ENCODE measurements at places on chromosomes 7 and 10. TPM values are rescaled to one million over a fixed set of nuclear protein-coding genes. Genes with fewer than 3 reads are reported as not detected.

GRCh38 chr10:31583293-31583692 is 264.3 kb downstream of the ZEB1 start:
- no peaks in the 10 kb centered on the region for H3K27me3 ChIP-seq
- no peak for DNase-seq
- H3K36me3 ChIP-seq, result no peaks in the 10 kb centered on the region
- peak overlapping the region; percentile 44 for H3K27ac ChIP-seq
- no peak overlapping the region for H3K4me3 ChIP-seq

Gene CHCHD2
- total RNA-seq, result 475 TPM

- no peak overlapping the region for H3K27ac ChIP-seq
- H3K27me3 ChIP-seq, result no peaks in the 10 kb centered on the region
- no peak for DNase-seq
- no peak overlapping the region for H3K4me3 ChIP-seq
- no peaks in the 10 kb centered on the region for H3K36me3 ChIP-seq
- H3K4me1 ChIP-seq, result no peaks in the 10 kb centered on the region
Observed at GRCh38 chr7:55387062-55387965, 22.2 kb downstream of the LANCL2 start.

DNA sequence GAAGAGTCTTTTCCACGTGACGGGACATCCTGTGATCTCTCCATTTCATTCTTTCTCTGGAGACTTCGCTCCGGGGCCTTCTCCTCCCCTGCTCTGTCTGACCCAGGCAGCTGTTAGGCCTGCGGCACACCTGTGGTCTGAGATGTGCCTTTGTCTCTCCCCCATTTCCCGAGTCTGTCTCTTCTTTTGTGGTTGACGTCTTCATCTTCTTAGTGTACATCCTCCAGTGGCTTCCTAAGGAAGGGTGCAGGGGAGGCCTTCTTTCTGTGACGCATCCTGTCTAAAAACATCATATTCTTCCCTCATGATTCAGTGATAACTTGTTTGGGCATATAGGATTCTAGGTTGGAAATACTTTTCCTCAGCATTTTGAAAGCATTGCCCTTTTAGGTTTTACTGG is 17.2 kb upstream of the ATP6V0E2 start:
- no peaks in the 10 kb centered on the region for H3K27me3 ChIP-seq
- DNase-seq, result no peak
- no peaks in the 10 kb centered on the region for H3K36me3 ChIP-seq
- H3K4me1 ChIP-seq, result peaks cover 20% of the 10 kb centered on the region
- no peak overlapping the region for H3K27ac ChIP-seq

Gene CNTNAP2
- 1.1 TPM for total RNA-seq

DNA sequence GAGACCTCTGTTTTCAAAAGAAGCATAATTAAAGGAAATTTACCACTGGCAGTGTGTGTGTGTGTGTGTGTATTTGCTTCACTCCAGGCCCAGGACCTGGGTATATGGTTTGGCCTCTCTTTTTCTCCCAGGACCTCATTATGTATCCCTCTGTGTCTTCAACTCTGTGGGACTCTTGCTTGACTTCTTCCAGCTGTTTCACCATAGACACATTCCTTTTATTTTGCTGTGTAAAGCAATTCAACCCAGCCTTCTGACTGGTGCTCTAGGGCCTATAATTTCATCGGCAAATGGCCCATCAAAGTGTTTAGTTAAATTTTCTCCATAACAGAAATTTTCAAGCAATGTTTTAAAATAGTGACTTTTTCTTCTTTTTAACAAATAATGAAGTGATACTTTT is 954.3 kb downstream of the CNTNAP2 start:
- H3K27me3 ChIP-seq, result no peaks in the 10 kb centered on the region
- H3K36me3 ChIP-seq, result no peaks in the 10 kb centered on the region
- no peaks in the 10 kb centered on the region for H3K4me1 ChIP-seq
- DNase-seq, result no peak
- H3K4me3 ChIP-seq, result no peak overlapping the region
- no peak overlapping the region for H3K27ac ChIP-seq

DNA sequence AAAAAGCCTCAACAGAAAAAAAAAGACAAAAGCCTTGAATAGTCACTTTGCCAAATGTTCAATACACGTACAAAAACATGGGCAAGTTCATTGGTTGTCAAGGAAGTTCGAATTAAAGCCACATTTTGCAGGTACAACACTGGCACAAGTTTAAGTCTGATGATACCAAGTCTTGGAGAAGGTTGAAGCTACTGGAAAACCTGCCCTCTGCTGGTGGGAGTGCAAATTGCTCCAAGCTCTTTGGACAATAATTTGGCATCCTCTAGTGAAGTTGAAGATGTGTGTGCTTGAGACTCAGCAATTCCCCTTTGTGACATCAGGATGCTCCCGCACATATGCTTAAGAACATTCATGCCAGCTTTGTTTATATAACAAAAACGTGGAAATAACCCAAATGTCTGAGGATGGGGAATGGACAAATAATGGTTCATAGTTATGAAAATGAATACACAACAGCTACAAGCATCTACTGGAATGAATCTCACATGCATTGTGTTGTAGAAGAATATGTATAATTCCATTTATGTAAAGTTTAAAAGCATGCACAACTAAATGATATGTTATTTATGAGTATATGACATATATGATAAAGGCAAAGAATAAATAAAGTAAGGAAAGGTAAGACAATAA is 120.0 kb upstream of the PLPP4 start:
- H3K4me3 ChIP-seq, result no peak overlapping the region
- H3K4me1 ChIP-seq, result no peaks in the 10 kb centered on the region
- no peaks in the 10 kb centered on the region for H3K27me3 ChIP-seq
- DNase-seq, result no peak
- no peak overlapping the region for H3K27ac ChIP-seq

DNA sequence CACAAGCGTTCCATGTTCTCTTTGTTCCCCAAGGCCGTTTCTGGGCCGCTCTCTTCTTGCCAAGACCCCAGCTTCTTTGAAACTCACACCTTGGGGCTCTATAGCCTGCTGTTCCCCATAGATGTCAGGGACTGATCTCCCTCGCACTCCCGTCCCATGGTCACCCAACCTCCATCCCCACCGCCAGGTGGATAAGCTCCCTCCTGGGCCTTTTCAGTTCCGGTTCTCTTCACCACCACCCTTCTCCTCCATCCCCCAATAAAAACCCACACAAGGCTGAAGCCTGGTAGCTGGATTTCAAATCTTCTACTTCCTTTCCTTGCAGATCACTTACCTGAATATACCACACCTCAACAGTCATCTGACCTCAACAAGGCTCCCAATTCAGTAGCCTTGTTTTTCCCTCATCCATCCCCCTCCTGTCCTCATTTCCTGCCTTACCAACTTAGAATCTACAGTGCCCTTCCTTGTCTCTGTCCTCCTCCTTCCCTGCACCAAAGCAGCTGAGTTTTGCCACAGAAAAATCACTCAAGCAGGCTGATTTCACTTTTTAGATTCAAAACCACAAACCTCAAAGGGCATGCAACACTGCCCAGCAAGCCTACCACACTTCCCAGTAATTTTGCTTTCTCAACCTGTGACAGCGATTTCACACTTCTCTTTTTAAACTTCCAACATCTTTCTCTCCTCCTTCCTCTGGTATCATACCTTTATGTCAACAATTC is 7.7 kb downstream of the SLC37A3 start:
- H3K4me3 ChIP-seq, result no peak overlapping the region
- no peaks in the 10 kb centered on the region for H3K4me1 ChIP-seq

Gene ATP6V0E2
- 9.5 TPM for total RNA-seq

DNA sequence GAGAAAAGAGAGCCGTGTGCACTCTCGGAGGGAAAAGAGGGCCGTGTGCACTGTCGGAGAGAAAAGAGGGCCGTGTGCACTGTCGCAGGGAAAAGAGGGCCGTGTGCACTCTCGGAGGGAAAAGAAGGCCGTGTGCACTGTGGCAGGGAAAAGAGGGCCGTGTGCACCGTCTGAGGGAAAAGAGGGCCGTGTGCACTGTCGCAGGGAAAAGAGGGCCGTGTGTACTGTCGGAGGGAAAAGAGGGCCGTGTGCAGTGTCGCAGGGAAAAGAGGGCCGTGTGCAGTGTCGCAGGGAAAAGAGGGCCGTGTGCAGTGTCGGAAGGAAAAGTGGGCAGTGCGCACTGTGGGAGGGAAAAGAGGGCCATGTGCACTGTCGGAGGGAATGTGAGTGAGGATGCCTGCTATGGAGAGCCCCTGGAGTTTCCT is 188.7 kb downstream of the DNAJB6 start:
- H3K27ac ChIP-seq, result no peak overlapping the region
- no peak for DNase-seq
- H3K36me3 ChIP-seq, result no peaks in the 10 kb centered on the region
- H3K27me3 ChIP-seq, result peaks cover 15% of the 10 kb centered on the region
- no peak overlapping the region for H3K4me3 ChIP-seq

GRCh38 chr10:43816351-43817321 is 168.0 kb upstream of the ZNF32 start:
- H3K4me3 ChIP-seq, result no peak overlapping the region
- H3K27ac ChIP-seq, result no peak overlapping the region
- DNase-seq, result no peak
- no peaks in the 10 kb centered on the region for H3K4me1 ChIP-seq
- H3K36me3 ChIP-seq, result no peaks in the 10 kb centered on the region

DNA sequence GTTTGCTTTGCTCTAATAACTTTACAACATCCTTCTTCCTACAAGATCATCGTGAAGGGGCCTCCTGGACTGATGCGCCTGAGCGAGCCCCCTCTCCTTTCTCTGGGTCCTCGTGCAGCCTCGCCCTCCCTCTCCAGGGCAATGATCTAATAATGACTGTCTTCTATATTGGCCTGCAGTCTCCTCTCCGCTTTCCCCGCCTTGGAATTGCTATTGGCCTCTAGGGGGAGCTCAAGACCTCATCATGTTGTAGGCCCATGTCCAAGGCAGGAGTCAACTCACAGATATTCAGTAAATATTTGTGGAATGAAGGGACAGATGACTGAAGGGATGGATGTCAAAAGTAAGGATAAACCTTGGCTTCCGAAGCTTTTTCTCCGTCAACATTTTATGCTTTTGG is 1180.3 kb downstream of the TYW1 start:
- DNase-seq, result no peak
- no peaks in the 10 kb centered on the region for H3K36me3 ChIP-seq
- H3K27ac ChIP-seq, result no peak overlapping the region
- no peak overlapping the region for H3K4me3 ChIP-seq
- H3K27me3 ChIP-seq, result no peaks in the 10 kb centered on the region

Gene AUTS2
- total RNA-seq, result 26.2 TPM

GRCh38 chr10:8295311-8295710 is 240.8 kb downstream of the GATA3 start:
- no peaks in the 10 kb centered on the region for H3K36me3 ChIP-seq
- H3K27me3 ChIP-seq, result no peaks in the 10 kb centered on the region
- H3K4me1 ChIP-seq, result no peaks in the 10 kb centered on the region

Gene GATA3
- total RNA-seq, result 1.3 TPM

GRCh38 chr10:49415846-49416245 is 20.0 kb upstream of the DRGX start:
- H3K27ac ChIP-seq, result no peak overlapping the region
- H3K4me1 ChIP-seq, result peaks cover 21% of the 10 kb centered on the region
- H3K27me3 ChIP-seq, result no peaks in the 10 kb centered on the region

GRCh38 chr7:144437370-144438191 is 34.1 kb upstream of the NOBOX start:
- DNase-seq, result no peak
- H3K36me3 ChIP-seq, result no peaks in the 10 kb centered on the region
- peaks cover 5% of the 10 kb centered on the region for H3K4me1 ChIP-seq

- H3K4me3 ChIP-seq, result no peak overlapping the region
- no peaks in the 10 kb centered on the region for H3K4me1 ChIP-seq
- no peaks in the 10 kb centered on the region for H3K27me3 ChIP-seq
- no peak overlapping the region for H3K27ac ChIP-seq
Observed at GRCh38 chr10:61792921-61793320, 108.6 kb upstream of the ARID5B start.

Gene SH2D4B
- not detected for total RNA-seq

Gene TMEM213
- total RNA-seq, result not detected

GRCh38 chr10:68105820-68106219 is 3.5 kb upstream of the MYPN start:
- H3K27me3 ChIP-seq, result no peaks in the 10 kb centered on the region
- no peaks in the 10 kb centered on the region for H3K36me3 ChIP-seq

Gene LCOR
- total RNA-seq, result 32.5 TPM

Measured in esophagus squamous epithelium (tissue), 5 donors.